GM06990 (cell line): ENCODE measurements at places on chromosomes 6 and 20.

DNA sequence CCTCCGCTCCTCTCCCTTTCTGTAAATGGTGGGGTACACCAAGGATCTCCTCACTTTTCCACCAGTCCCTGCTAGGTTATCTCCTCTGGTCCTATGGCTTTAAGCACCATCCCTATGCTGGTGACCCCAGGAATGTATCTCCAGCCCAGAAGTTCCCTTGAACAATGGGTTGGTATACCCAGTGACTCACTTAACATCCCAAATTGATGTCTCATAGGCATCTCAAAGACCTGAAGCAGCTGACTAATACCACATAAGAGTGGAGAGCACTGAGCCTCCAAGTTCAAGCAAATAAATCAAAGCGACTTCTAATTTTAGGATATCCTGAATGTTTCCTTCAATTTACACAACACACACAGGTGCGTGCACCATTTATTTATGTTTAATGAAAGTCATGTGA lies 48.3 kb downstream of the ADGRF1 start:
- no peak for DNase-seq

- DNase-seq, result no peak
Measured at GRCh38 chr6:142843361-142843760, 101.6 kb downstream of the HIVEP2 start.

DNA sequence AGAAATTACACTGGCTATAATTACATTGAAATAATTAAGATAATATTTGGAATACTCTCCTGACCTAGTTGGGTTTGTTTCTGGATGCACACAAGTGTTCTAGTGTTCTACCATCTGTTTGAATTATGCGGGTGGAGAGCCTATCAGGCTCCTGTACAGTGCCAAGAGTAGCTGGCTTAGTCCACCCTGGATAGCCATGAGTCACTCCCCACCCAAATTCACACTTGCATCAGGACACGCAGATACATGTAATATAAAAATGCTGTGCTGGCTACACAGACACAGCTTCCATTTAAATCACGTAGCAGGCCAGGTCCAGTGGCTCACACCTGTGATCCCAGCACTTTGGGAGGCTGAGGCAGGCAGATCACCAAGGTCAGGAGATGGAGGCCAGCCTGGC lies 686.2 kb upstream of the SLC35B3 start:
- DNase-seq, result no peak

GRCh38 chr20:39152742-39153141 lies 190.6 kb downstream of the DHX35 start:
- DNase-seq, result no peak

DNA sequence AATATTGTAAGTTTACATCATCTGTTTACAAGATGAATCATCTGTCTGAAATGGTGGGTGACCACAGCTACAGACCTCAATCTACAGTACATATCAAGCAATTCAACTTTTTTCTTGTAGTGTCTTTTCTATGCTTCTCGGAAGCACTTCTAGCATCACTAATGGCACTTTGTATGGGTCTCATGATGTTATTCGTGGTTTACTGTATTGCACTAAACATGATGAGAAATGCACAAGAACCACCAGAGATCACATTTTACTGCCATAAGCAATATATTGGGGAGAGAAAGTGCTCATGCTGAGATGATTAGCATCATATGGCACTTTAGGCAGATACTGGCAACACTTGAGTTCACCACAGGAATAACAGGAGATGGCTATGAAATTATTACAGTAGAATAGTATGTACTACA lies 15.4 kb upstream of the BTBD3 start:
- no peak for DNase-seq
